Right renal pelvis (tissue), 4 donors: ENCODE measurements at places on chromosomes 3 and 15.
A peak's percentile ranks its signal among the peaks of the same experiment; 100 is the strongest.

DNA sequence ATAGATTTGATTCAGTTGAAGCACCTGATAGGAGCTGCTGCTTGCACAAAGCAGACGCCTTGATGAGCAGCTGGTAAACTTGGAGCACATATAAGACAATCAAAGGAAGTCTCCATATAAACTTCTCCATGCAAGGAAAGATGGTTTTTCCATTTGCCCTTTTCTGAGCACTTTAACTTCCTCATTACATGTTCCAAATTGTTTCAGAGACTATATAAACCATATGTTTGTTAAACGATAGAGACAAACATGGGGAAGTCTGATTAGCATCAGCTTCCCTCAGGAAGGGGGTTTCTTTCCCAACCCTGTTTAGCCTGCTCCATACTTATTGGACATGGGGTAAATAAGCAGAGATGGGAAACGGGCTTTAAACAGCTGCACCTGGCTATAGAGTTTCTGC lies 88.0 kb downstream of the DHX36 start:
- no peak for DNase-seq

DNA sequence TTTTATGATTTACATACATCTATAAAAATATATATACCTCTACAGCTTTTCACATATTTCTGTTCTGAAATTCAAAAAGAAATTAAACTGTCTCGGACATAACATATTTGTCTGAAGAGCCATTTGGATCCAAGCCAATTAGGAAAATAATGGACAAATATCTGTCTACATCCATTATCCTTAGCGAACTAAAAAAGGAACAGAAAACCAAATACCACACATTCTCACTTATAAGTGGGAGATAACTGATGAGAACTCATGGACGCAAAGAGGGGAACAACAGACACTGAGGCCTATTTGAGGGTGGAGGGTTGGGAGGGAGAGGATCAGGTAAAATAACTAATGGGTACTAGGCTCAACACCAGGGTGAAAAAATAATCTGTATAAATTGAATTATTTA lies 829.4 kb upstream of the ALCAM start:
- DNase-seq = no peak

DNA sequence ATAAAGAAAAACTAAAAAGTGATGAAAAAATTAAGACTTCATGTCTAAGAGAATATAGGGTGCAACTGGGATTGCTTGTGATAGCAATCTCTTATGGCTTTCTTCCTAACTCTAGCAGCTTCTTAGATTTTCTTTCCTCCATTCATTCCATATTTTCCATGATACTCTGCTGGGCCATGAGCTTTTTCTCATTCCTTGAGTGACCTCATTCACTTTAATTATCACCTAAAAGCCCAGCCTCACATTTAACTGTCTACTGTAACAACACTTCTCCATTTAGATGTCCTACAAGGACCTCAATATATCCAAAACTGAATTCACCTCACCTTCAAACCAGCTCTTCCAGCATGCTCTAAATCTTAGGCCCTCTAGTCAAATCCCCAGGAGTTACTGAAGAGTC lies 49.5 kb upstream of the ANKRD28 start:
- no peak for DNase-seq

GRCh38 chr3:45544717-45545296 lies 49.7 kb upstream of the LIMD1 start:
- no peak for DNase-seq

DNA sequence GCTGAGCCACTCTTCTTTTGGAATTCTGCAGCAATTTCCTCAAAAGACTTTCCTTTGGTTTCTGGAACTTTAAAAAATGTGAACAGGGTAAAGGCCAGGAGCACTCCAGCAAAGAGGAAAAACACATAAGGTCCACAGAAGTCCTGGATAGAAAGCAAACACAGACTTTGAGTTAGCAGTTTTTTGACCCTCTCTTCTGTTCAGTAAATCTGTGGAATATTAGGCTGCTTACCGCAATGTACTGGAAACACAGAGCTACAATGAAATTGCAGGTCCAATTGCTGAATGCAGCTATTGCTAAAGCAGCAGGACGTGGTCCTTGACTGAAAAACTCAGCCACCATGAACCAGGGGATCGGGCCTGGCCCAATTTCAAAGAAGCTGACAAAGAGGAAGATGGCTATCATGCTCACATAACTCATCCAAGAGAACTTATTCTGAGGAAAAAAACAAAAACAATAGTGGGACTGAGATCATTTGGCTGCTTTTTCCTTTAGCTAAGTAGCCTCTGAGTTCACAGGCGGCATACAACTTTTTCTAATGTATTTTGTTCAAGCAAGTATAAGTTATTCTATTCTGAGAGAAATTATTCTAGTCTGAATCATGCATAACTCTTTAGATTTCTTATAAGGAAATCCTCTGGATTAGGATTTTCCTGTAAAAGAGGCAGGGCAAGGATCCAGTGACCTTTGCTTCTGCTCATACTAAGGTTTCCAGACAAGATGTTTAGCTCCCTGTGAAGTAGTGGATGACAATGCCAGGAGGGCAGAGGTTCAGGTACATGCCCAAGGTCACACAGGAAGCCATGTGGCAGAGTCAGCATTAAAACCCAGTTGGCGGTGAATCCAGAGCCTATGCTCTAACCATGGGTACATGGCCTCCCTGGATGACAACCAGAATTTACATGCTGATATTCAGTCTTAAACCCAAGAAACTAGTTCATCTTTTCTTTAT lies 28.3 kb downstream of the SLC2A2 start:
- no peak for DNase-seq

- DNase-seq = no peak
These were observed 608.1 kb upstream of the UBE2E2 start for GRCh38 chr3:22594990-22595389.

GRCh38 chr3:47380026-47380600 lies 708 bp upstream of the PTPN23 start:
- no peak for DNase-seq

DNA sequence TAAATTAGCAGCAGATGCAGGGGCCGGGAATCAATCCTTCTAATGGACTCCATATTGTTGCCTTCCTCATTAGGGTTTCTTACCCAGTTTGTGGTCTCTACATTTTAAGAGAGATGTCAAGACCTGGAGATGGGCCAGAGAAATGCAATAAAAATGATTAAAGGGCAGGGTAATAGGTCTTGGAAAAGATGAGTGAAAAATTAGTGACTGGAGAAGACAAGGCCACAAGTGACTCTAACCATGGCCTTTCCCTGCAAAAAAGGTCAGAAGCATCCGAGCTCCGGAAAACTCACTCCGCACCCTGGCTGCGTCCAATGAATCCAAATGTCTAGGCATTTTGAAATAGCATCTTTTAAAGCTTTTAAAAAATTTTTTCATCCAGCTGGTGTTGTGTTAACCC lies 152.8 kb downstream of the ARRDC4 start:
- DNase-seq = peak; percentile 49

DNA sequence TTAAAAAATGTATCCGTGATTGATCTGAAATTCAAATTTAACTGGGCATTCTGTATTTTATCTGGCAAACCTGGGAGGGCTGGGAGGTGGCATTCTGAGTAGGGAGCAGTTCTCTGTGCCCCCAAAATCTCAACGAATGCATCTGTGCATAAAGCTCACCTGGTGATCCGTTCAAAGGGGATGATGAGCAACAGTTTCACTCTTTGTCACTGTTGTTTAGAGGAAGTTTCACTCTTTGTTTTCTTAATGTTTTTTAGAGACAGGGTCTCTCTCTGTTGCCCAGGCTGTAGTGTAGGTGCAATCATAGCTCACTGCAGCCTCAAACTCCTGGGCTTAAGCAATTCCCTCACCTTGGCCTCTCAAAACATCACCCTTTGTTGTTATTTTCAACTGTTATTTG lies 186.7 kb downstream of the SSR3 start:
- DNase-seq = no peak

- no peak for DNase-seq
These were observed 84.5 kb upstream of the ATP10A start for GRCh38 chr15:25947323-25948314.

- no peak for DNase-seq
These were observed 26.9 kb upstream of the LDHAL6B start for GRCh38 chr15:59179717-59180116.

DNA sequence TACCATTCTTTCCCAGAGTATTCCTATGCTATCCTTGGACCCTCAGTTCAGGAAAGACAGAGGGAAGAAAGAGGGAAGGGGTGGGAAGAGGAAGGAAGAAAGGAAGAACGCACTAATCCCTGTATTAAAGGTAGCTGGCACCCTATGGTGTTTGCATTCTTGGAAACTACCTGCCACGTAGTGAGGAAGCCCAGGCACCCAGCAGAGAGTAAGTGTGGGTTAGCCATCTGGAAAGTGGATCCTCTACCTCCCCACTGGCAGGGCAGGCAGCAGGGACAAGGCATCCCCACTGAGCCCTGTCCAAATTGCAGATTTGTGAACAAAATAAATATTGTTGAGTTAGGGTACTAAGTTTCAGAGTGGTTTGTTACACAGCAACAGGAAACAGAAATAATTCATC lies 8.8 kb downstream of the RBP1 start:
- DNase-seq = no peak

DNA sequence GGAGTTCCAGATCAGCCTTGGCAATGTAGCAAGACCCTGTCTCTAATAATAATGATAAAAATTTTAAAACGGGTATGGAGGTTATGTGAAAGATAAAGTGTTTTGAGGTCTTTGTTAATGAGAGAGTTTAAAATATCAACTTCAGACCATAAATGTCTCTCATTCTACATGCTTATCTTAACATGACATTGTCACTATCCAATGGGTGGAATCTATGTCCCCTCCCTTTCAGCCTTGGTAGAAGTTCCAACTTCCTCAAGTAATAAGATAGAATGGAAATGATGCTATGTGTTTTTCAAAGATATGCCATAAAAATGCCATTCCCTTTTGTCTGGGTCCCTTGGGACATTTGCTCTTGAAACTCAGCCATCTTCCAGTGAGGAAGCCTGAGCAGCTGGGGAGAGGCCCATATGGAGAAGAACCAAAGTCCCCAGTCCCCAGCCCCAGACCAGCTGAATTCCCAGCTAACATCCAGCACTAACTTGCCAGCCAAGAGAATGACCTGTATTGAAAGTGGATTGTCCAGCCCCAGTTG lies 17.0 kb downstream of the RPSA start:
- no peak for DNase-seq

DNA sequence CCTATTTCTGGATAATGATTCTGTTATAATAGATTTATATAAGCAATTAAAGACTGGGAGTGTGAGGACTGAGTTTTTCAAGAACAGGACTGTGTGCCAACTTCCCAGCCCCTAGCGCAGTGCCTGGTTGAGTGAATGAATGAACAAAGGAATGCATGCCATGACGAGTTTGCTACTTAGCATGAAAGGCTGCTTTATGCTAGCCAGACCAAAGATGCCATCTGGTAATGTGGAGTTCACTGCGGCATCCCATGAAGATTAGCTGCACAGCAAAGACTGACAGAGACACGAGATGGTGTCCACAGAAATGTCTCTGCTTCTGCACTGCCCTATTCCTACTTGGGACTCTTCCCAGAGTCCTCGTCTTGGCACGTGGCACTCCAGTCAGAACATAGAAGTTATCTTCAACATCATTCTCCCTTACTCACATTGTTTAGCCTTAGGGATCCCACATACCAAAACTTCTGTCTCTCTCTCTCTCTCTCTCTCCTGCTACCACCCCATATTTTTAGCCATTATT lies 283.9 kb upstream of the CTNNB1 start:
- no peak for DNase-seq

DNA sequence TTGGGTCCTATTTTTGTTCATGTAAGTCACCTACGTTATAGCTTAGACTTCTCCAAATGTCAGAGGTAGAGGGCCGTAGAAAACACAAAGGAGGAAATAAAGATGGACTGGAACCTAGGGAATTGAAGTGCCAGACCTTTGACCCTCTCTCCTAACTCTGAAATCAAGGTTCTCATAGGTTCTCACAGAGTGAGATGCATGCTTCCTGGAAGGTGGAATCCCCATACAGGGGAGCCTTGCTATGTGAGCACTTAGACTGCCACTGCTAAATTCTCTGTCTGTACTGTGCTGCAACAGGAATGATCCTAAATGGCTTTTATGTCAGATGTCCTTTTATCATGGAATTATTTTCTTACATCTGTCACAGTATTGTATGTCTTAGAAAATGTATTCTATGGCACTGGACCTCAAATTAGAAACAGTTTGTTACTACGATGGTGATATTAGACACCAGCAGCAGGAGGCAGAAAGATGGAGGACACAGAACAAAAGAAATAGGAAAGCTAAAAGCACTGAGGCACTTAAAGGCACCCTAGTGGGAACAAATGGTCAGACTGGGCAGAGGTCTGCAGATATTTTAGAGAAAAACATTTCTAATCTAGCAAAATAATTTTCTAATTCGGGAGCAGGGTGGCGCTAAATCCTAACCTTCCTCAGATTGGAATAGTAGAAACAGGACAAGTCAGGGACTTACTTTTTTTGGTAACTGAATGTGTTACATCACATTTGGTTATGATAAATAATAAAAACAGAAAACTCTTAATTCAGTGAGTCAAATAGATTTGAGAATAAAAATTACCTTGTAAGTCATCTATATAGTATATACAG lies 60.2 kb upstream of the CDAN1 start:
- no peak for DNase-seq

GRCh38 chr15:77052556-77052955 lies 18.4 kb downstream of the TSPAN3 start:
- no peak for DNase-seq

- no peak for DNase-seq
These were observed 2.8 kb downstream of the RRP9 start for GRCh38 chr3:51938780-51939425.

GRCh38 chr3:66508461-66508860 lies 7.6 kb upstream of the LRIG1 start:
- DNase-seq = no peak

GRCh38 chr3:64030741-64031140 lies 7.4 kb upstream of the PSMD6 start:
- DNase-seq = peak; percentile 66

DNA sequence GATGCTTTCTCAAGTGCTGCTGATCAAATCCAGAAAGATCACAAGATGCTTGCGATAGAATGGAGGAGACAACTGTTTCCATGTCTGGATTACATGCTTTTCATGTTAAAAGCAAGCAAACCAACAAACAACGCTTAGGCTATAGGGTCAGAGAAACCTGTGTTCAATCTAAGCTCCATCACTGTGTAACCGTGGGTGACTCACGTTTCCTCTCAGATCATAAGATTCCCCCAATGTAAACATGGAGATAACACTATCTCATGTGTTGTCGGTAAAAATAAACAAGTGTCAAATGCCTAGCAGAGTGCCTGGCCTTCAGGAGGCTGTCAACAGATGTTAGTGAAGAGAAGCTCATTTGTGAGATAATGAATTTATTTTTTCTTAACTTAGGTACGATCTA lies 907.8 kb downstream of the NTRK3 start:
- no peak for DNase-seq

DNA sequence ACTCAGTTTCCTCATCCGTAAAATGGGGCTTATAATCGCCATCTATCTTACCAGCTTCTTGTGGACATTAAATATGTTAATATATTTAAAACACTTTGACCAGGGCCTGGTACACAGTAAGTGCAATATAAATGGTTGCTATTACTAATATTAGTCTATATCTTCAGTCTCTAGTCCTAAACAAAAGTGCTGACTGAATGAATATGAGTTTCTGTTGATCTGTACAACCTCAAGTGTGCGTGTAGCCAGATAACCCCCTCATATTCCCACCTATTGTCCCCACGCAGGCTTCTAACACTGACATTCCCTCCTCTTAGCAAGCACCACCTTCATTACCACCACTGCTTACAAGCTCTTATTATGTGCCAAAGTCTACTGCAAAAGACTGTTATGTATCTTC lies 27.6 kb upstream of the LMCD1 start:
- no peak for DNase-seq
